ENCODE measurements at places on chromosomes 13 and 19.
A peak's percentile ranks its signal among the peaks of the same experiment; 100 is the strongest.

- no peak for DNase-seq
Observed at GRCh38 chr19:17234911-17235299, 8.9 kb downstream of the OCEL1 start.

- DNase-seq: no peak
Observed at GRCh38 chr19:12379732-12380443, 14.4 kb upstream of the ZNF442 start.

DNA sequence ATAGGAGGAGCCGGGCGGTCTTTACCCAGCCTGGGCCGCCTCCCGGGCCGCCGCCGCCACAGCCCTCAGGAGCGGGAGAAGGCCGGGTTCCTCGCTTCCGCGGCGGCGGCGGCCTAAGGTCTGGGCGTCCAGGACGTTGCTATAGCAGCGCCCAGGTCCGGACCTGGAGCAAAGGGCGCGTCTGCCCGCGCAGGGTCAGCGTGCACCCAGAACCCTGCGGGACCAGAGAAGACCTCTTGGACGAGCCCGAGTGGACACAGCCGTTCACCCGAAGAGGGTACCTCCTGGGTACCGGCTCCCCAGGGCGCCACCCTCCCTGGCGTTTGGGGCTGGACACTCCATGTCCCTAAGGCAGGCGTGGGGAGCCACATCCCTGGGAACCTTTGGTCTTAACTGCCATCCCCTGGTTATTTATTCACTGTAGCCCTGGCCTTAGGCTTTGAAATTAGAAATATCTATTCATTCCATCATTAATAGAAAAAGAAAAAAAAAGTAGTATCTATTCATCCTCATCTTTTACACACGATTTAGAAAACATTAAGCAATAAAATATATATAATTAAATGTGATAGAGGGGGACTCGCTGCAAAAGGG, 2.4 kb downstream of the DZIP1 start:
- no peak for DNase-seq

DNA sequence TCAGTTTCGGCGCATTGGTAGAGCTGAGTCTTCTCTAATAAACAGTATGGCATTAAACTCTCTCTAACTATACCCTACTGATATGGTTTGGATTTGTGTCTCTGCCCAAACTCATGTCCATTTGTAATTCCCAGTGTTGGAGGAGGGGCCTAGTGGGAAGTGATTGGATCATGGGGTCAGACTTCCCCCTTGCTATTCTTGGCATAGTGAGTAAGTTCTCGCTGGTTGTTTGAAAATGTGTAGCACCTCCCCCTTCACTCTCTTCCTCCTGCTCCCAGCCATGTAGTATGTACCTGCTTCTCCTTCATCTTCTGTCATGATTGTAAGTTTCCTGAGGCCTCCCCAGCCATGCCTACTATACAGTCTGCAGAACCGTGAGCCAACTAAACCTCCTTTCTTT, 682.7 kb upstream of the ARGLU1 start:
- no peak for DNase-seq

- no peak for DNase-seq
Observed at GRCh38 chr13:94709001-94709834, 3.1 kb downstream of the SOX21 start.

DNA sequence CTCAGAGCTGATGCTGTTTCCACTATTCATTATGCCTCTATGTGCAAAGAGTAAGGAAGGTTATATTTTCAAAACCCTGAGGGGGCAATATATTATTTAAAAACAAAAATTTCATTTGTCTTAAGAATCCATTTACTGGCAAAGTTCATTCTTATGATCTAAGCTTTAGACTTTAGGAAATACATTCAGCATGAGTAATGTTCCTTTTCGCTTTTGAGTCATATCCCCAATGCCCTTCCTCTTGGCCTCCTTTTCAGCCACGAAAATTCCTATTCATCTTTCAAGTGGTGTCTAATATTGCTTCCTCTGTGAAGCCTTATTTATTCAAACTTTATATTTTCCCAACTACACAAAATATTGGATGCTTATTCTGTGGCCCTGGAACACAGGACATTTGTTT, 1317.0 kb downstream of the PCDH9 start:
- DNase-seq: no peak

DNA sequence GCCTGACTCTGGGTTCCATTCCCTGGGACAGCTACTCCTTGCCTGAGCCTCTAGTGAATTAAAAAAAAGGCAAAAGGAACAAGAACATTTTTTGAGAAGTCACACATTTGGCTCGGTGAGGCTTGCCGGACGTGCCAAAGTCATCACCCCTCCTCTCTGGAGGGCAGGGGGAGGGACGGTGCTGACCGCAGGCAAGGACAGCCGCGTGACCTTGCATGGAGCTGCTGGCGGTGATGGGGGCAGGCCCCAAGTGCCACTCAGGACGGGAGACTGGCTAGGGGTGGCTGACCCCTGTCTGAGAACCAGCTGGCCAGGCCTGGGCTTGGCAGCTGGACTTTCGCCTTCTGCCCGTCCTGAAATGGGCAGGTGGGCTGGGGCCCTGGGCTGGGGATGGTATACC, 26.4 kb downstream of the MAP2K2 start:
- DNase-seq: no peak

GRCh38 chr13:39779337-39780265, 124.1 kb downstream of the COG6 start:
- DNase-seq: peak; percentile 6

DNA sequence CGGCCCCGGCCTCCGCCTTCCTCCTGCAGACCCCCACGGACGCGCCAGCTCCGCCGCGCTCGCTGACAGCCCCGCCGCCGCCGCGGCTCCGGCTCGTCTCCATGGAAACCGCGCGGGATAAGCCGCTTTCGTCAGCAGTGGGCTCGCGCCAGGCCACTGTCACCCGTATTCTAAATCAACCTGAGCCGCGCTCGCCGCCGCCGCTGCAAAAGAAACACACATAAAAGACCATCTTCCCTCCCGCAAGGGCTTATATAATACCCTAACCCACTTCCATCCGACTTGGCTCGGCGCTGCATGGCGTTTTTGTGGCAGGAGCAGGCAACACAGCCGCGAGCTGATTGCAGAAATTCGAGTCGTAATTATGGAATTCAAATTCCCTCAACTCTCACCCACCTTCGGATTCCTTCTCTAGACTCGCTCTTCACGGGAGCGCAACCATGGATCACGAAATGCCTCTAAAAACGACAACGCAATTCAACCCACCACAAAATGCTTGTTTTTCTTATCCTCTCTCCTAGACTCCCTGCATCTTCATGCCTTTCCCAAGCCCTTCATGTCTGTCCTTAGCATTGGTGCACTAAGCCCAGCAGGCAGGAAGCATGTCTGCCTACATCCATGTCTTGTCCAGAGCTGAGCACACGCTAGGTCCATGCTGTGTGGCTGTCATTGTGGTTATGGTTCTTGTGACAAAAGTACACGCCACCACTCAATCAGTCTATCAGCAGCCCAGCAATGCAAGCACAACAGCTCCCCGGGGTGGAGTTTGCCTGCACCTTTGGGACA, at the start of gene AMER2:
Gene AMER2 (minus strand): TSS at position 772 of the 786 bp plus-strand sequence. CDS start 669 bp downstream, at position 103.
- DNase-seq: no peak

- DNase-seq: no peak
Observed at GRCh38 chr13:49256841-49257240, 9.1 kb downstream of the CDADC1 start.

- no peak for DNase-seq
Observed at GRCh38 chr19:648305-648704, 8.6 kb downstream of the FGF22 start.

DNA sequence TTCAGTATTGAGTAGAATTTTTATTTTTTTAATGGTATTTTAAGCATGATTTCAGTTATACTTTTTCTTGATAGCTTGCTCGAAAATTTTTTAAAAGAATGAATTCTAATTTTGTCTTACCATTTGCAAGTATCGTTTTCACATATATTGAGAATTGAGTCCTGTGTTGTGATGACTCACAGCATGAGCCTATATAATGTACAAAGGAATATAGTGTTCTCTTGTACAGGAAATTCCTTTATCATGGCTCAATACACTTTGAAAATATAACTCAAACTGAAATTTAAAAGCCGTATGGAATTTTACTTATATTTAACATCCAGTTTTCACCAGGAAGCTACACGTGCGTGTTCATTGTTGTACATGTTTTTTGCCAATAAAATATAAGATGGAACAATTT, 161.1 kb upstream of the TMTC4 start:
- no peak for DNase-seq

- no peak for DNase-seq
Observed at GRCh38 chr19:18424122-18424889, 5.1 kb downstream of the SSBP4 start.

- peak; percentile 50 for DNase-seq
Observed at GRCh38 chr19:57350877-57351805, at the start of gene ZNF304. ZNF304 (plus strand) TSS chr19:57351271; CDS start chr19:57351665, 394 bp downstream.

DNA sequence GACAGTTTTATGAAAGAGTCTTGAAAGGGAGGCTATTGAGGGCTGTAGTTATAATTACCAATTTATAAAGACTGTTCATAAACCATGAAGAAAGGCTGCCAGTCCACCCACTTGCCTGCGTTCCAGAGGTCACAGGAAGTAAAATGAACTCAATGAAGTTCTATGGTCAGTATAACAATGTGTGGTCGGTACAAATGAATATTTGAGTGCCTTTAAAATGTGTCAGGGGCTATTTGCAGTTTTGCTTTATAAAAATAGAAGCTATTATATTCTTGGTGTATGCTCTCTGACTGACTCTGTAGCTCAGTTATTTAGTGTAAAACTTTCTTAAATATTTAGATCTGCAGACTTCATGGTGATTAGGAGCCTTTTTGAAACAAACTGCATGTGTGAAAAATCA, 47.0 kb downstream of the ESD start:
- no peak for DNase-seq

DNA sequence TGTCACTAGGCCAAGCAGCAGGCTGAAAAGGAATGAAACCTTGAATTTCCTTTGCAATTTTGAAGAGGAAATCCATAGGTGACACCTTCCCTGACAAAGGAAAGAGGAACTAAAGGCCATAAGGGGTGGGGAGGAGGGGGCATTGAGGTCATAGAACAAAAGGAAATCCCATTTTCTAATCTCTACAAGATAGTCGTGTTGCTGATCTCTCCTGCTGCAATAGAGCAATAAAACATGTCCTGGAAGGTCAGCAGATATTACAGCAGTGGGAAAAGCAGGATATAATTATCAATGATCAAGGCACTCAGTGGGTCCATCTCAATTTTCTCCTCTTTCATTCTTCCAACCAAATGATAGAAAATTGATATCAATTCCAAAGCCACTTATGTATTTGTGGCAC, 20.3 kb upstream of the RAP2A start:
- no peak for DNase-seq

DNA sequence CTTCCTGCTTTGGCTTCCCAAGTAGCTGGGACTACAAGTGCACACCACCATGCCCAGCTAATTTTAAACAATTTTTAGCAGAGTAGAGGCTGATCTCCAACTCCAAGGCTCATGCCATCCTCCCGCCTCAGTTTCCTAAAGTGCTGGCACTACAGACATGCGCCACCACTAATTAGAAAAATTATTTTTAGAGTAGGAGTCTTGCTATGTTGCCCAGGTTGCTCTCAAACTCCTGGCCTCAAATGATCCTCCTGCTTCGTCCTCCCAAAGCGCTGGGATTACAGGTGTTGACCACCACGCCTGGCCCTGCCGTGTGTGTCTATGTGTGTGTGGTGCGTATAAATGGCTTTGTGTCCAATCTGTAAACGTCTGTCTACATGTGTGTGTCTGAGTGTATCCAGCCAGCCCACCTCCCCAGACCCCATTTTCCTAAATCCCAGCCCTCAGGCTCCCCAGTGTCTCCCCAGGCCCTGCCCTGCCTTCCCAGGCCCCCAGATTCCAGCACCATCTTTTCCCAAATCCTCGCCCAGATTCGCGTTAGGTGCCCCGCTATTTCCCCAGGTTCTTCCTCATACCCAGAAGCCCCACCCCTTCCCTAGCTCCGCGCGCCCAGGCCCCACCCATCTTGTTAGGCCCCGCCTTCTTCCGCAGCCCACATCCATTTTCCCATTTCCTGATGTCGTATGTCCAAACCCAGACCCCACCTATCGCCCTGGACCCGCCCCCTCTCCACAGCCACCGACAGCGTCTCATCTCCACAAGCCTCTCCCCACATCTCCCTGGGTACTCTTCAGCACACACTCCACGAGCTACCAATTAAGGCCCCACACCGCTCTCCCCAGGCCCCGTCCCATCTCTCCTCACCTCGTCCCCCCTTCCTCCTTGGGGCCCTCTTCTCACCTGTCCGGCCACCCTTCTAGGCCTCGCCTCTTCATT, 24.9 kb downstream of the SLC8A2 start:
- no peak for DNase-seq

DNA sequence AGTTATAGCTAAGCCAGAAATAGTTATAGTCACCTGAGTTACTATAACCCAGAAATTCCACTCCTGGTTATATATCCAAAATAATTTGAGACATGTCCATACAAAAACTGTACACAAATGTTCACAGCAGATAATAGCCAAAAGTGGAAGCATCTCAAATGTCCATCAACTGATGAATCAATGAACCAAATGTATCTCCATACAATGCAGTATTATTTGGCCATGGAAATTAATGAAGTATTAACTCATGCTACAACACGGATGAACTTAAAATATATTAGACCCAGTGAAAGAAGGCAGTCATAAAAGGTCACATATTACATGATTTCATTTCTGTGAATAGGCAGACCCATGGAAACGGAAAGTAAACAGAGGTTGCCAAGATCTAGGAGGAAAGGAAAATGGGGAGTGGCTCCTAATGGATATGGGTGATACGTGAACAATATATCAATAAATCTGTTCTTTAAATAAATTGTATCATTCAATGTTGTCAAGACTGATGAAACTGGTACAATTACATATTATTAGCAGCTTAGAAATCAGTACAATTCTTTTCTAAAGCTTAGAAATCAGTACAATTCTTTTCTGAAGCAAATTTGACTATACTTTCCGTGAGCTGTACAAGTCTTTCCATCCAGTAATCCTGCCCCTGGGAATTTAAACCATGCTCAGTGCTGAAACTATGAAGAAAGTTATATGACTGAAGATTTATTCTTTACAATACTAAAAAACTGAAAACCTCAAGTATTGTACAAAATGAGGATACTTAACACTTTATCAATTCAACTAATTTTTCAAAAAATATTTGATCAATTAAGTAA, 47.0 kb upstream of the DIAPH3 start:
- no peak for DNase-seq

GRCh38 chr19:15184776-15185175, 16.0 kb downstream of the NOTCH3 start:
- no peak for DNase-seq

DNA sequence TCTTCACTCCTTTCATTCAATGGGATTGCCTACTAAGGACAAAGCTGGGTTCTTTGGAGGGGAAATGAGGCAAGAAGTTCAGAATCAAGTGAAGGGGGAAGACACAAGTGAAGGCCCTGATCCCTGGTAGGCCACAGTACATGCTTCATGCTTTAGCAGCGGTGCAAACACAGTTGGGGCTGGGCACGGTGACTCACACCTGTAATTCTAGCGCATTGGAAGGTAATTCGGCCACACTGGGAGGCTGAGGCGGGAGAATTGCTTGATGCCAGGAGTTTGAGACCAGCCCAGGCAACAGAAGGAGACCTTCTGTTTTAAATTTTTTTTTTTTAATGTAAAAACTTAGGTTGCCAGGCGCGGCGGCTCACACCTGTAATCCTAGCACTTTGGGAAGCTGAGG, 23.4 kb upstream of the GATAD2A start:
- no peak for DNase-seq
